ENCODE measurements at places on chromosomes 11 and 22. TPM values are rescaled to one million over a fixed set of nuclear protein-coding genes. Genes with fewer than 3 reads are reported as not detected.

GRCh38 chr11:37533830-37534229 is 935.8 kb upstream of the RAG2 start:
- DNase-seq, result no peak

DNA sequence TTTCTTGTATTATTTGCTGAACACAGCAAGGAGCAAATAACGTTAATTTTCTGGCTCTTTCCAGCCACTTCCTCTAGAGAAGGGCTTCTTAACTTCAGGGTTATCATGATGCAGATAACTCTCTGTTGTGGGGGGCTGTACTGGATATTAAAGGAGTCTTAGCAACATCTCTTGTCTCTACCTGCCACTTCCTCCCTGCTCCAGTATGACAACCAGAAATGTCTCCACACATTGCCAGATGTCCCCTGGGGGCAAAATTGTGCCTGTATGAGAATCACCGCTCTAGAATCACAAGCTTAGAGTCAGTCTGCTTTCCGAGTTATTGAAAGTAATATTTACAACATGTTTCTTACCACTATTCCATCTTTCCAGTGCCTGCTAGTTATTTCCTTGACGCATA is 6.8 kb downstream of the JRKL start:
- no peak for DNase-seq

The PTPN5 gene
- total RNA-seq, result not detected

- DNase-seq, result no peak
These were observed 40.5 kb downstream of the LRRC32 start for GRCh38 chr11:76629853-76630599.

DNA sequence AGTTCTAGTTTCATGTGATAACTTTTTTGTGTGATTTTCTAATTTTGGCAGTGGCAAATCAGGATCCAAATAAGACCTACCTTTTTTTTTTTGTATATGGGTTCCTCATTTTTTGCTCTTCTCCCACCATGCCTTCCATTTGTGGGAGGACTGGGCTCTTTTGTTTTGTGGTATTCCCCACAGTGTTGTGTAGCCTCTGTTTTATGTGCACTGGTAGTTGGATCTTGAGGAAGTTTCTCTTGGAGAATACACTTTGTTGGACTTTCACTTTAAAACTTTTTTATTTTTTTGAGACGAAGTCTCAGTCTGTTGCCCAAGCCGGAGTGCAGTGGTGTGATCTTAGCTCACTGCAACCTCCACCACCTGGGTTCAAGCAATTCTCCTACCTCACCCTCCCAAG is 39.7 kb downstream of the PPP6R3 start:
- DNase-seq, result no peak
